ENCODE measurements at places on chromosomes 4 and X. TPM values are rescaled to one million over a fixed set of nuclear protein-coding genes. Genes with fewer than 3 reads are reported as not detected.

Gene NUDT11
- 1.0 TPM for total RNA-seq

Gene GUCY1B1
- total RNA-seq: 1.2 TPM

Gene PRSS12
- total RNA-seq: 22.4 TPM

Gene FDCSP
- total RNA-seq: 0.49 TPM

Gene CFI
- 6.8 TPM for total RNA-seq

Gene CNKSR2
- total RNA-seq: 0.24 TPM

Gene GNRHR
- not detected for total RNA-seq

Gene VCX
- not detected for total RNA-seq

DNA sequence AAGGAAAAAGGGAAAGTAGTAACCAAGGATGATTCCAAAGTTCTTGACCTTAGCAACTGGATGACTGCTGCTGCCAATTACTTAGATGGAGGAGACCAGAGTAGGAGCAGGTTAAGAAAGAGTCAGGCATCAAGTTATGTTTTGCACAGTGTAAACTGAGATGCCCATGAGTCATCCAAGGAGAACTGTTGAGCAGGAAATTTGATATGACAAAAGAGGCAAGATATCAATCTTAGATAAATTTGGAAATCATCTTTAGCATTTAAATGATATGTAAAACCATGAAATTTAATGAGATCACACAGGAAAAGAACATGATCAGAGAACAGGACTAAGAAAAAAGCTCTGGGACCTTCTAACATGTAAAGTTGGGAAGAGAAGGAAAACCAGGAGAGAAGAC lies 361.3 kb downstream of the OPHN1 start:
- DNase-seq: no peak

DNA sequence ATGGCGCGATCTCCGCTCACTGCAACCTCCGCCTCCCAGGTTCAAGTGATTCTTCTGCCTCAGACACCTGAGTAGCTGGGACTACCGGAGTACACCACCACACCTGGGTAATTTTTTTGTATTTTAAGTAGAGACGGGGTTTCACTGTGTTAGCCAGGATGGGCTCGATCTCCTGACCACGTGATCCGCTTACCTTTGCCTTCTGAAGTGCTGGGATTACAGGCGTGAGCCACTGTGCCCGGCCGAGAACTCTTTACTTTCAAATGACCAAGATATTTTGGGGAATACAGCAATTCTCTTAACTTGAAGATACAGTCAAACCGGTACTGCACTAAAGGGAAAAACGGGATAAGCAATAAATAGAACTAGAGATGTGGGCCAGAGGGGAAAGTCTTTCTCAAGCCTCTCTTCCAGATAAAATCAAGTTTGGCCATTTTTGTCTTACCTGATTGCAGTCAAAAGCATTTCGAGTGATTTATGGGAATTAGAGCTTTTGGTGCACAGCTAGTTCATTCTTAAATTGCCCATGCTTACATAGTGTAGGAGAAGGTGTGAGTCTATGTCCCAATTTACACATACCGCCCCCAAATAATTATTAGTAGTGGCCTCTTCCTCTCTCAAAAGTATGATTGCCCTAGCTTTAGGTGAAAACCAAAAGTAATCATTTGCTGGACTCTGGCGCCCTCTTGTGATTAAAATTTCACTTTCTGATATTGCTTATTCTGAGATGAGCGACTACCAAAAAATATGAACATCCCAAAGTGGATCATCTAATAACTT lies 53.2 kb upstream of the ABCG2 start:
- DNase-seq: peak; percentile 63

GRCh38 chr4:178339769-178340168 lies 897.5 kb upstream of the AGA start:
- DNase-seq: no peak

DNA sequence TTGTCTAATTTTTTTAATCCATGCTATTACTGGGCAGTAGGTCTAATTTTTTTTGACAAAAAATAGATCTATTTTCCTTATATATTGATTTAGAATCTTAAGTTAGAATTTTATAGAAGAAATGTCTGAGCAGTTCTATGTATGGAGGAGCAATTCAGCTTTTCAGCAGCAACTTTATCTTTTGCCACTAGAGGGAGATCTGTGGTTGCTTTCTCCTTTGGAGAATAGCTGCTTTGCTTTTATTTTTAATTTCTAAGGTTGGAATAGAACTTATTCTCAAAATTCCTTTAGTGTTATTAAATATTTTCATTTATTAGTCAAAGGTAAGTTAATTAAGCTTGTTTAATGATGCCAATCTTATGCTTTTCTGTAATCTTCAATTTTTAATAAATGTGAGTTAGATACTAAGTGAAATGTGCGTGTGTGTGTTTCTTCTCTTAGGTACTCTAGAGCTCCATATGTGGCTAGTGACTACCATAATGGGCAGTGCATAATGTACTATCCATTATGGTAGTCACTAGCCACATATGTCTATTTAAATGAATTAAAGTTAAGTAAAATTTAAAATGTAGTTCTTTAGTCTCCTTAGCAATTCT lies 29.3 kb downstream of the FAM199X start:
- peak; percentile 18 for DNase-seq

DNA sequence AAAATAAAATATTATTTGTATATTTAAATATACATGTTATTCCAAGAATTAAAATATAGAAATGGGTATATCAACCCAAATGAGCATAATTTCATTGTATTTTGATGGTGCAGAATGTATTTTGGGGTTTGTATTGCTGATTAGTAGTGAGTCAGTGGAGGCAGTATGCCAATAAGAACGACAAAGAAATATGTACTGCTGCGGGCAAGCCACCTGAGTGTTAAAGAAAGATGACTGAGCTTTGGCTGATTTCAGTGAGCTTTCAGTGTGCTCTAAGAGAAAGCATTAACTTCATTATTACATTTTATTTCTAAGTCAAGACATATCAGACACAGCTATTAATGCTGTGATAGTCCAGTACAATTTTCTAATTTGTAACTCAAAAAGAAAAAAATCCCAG lies 297.8 kb downstream of the ANK2 start:
- DNase-seq: no peak

Data from colonic mucosa (tissue), 4 donors.